ENCODE measurements at places on chromosomes 1 and 21.

DNA sequence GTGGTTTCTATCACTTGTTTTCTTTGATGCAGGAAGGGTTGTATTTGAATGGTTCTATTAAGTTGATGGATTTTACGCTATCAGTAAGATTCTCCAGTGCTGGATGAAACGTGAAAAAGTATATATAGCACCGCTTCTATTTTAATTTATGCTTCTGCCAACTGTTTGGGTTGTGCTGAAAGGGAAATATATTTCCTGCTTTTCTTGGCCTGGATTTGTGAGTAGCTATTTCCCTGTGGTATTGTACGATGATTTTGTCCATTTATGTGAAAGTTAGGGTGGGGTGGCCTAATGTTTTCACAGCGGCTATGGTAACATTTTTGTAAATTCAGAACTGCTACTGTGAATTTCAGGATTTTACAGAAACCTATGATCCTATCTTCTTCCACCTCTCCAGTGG, 322 bp downstream of the C1orf162 start:
- DNase-seq: no peak

GRCh38 chr1:163240705-163241104, 38.0 kb upstream of the RGS5 start:
- no peak for DNase-seq

DNA sequence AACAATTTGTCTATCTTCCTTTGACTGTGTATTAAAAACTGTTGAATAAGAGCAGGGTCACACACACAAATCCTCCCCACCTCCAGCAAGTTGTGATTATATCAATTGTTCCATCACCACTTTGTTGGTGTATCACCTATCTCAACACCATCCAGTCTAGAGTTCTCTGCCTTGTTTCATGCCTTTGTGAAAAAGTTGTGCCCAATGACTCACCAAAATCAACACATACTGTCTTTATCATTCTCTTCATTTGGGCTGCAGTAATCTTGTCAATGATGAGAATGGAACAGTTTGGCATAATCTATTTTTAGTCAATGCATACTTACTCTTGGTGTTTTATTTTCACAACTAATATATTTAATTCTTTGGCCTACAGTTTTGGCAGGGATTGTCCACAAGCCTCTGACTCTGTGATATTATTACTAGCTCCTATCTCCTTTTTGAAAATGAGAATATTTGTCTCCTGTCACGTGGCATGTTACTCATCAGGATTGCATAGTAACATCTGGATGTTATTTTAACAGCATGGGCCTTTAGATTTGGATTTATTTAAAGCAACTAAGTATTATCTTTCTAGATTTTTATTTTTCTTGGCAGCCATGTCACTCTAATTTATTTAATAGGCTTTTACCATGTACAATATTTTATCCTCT, 5.1 kb downstream of the C1orf87 start:
- DNase-seq: no peak

DNA sequence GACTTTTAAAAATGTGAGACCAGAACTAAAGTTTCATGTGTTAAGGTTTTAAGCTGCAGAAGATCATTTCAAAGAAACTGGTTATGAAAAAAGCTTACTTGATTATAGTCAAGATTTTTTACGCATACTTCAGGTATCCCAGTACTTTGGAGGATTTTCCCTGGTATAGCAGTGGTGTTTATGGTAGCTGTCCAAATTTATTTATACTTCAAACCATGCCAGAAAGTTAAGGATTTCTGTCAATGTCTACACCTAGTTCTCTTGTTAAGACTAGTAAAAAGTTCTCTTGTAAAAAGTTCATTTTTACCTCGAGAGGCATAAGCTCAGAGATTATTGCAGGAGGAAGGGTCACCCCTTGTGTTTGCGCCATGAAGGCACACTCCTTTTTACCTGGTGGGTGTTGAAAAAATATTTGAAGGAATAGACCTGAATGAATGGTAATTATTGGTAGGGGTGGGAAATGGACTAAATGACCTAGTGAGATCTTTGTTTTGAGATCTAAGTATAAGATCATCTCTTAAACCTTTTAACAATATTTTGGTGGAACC, 2.8 kb downstream of the DYRK1A start:
- no peak for DNase-seq

DNA sequence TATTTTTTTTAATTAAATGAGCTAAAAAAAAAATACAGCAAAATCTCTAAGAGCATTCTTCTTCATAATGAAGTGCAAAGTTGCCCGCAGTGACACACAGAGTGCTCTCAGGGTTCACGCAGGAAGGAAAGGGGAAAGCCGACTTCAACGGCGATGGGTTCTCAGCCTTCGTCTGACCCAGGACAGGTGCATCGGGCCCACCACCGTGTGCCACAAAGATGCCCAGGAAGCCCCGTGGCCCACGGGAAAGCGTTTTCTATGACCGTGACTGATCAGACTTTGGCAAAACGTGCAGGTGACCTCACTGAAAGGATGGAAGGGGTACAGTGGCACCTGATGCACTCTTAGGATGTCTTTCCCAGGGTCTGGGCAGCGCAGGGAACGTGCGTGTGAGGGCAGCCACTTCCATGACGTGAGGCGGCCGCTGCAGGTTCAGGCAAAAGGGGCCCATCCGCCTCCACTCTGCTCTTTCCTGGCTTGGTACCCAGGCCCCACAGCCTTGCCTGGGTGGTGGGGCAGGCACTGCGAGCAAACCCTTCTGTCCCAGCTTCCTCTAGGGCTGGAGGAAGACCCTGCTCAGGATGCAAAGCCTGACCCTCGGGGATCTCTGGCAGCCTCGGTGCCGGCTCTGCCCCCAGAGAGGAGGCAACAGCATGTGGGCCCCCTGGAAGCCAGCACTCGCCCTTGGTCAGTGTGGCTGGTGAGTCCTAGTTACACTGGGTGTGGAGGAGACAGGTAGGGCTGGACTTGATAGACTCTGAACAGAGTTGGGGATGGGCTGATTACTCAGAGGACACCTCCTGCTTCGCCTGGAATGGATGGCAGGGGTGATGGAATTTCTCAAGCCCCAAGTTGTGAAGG, 8.3 kb downstream of the LRRC47 start:
- no peak for DNase-seq

DNA sequence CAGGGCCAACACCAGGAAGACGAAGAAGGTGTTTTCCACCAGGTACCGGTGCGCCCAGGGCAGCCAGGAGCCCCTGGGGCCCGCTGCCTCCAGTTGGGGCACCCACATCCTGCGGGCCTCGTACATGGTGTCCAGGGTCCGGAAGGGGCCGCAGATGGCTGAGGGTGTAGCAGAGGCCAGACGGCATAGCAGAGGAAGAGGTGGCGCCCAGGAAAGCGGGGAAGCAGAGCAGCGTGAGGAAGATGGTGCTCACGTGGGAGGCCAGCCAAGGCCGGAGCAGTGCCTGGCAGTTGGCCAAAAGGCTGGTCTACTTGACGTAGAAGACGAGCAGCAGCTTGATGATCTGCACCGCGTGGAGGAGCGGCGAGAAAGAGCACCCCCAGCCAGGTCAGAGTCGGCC, 40.4 kb downstream of the ZNF691 start:
- no peak for DNase-seq

- no peak for DNase-seq
Observed at GRCh38 chr21:37684547-37684946, 231.7 kb downstream of the KCNJ6 start.

DNA sequence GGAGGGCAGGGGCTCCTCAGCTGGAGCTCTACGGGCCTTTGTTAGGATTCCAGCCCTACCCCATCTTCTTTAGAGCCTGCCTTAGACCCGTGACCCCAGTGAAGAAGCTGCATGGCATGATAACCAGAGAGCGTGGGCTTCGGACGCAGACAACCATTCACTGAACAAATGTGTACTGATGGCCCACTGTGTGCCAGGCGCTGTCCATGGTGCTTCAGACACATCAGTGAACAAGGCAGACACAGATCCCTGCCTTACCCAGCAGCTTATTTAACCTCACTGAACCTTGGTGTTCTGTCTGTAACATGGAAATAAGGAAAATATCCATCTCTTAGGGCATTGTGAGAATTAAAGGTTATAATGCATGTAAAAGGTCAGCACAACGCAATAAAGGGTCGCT, 9.5 kb downstream of the CHIT1 start:
- DNase-seq: no peak

DNA sequence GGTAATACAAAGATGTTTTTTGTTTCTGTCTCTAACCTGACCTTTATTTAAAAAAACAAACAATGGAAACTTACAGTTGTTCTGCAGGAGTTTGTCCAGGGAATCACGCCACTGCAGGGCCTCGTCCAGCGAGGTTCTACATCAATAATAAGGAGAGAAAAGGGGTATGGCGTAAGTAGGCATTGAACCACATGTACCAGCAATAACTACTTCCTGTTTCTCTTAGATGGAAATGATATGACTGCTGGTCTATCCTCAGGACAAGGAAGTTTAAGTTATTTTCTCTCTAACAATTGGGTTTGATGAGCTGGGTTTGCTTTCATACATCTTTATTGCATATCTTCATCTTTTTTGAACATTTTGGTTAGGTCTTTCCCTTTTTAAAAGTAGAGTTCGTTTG, 40.9 kb downstream of the RGS5 start:
- DNase-seq: no peak

GRCh38 chr1:220430586-220430985, 97.3 kb upstream of the MARK1 start:
- DNase-seq: no peak

GRCh38 chr1:230922620-230923019, 54.3 kb upstream of the C1orf198 start:
- DNase-seq: no peak

GRCh38 chr1:52153010-52153409, 11.1 kb downstream of the ZFYVE9 start:
- no peak for DNase-seq

GRCh38 chr1:54952950-54953718, 27.3 kb upstream of the TMEM61 start:
- no peak for DNase-seq

DNA sequence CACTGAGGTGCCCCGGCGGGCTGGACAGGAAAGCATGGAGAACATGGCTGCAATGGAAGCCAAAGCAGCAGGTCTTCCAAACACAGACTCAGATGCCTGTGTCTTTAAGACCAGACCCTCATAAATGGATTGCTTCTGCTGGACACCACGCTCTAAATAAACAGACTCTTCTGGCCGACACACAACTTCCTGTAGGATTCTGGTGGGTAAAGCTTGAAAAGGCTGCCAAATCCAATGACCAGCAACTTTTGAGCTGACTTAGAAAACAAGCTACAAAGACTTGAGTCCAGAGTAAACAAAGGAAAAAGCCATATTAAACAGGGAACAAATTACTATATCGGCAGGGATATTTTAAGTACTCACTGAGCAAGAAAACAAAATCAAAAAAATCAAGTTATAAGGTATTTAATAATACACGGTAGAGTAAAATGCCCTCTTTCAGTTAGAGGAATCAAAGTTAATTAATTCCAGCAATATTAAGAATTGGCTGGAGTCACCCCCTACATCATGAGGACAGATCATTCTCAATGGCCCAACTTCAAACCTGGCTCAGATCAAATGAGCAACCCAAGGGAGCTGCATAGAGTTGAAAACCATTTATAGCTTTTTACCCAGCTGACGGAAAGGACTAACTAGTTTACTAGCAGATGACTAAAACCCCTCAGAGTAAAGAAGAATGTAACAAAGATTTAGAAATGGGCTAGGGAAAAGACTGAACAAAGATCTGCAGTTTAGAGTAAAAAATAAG, 102.4 kb downstream of the TGFBR3 start:
- no peak for DNase-seq

- no peak for DNase-seq
Observed at GRCh38 chr1:216293683-216294082, 129.6 kb downstream of the USH2A start.

DNA sequence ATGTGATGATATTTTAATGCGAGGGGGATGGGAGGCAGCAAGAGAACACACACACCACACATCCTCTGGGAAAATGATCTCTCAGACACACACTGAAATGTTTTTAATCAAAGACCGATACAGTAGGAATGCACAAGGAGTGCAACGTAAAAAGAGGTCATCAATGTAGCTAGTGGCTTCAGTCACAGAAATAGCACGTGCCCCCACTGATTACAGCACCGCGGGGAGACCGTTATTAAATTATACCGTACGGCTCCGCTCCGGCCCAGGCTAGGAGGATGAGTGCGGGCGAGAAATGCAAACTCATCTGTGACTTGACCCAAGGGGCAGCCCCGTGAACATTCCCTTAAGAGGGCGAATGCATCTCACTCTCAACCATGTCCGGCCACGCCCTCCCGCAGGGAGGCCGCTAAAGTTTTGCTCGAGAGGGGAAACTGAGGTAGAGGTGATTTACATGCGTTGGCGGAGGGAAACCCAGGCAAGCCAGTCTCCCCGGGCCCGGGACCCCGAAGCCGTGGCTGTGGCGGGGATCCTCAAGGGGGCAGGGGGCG, 552 bp downstream of the UBR4 start:
- DNase-seq: no peak

GRCh38 chr1:87600055-87600850, 271.6 kb downstream of the LMO4 start:
- no peak for DNase-seq
